ENCODE measurements at places on chromosomes 2 and 18.

- DNase-seq: no peak
These were observed 54.4 kb upstream of the CCDC68 start for GRCh38 chr18:55013685-55014084.

- DNase-seq: peak; percentile 77
These were observed 3.6 kb downstream of the IGFBP2 start for GRCh38 chr2:216636551-216637450.

DNA sequence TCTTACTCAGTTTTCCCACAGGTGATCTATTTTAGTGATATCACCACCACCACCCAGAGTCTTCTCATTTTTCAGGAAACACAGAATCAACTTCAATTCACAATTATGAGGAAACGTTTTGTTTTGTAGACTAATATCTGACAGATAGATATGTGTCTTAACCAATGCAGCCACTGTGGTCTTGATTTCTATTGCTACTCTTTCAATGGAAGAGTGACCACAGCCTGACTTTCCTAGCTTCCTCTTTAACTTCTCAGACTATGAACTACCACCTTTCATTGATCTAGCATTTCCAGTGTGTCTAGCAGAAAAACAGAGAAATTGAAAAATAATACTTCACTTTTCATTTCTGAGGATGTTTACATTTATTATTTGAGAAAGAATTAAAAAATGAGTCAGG, 20.5 kb downstream of the ADAM17 start:
- no peak for DNase-seq

- no peak for DNase-seq
These were observed 4.4 kb upstream of the SEMA4C start for GRCh38 chr2:96874198-96874831.

- no peak for DNase-seq
These were observed 26.0 kb upstream of the UBE2F start for GRCh38 chr2:237940828-237941227.

GRCh38 chr2:207504513-207505170, 25.1 kb upstream of the CREB1 start:
- peak; percentile 82 for DNase-seq

GRCh38 chr2:101609433-101609832, 88.1 kb upstream of the MAP4K4 start:
- no peak for DNase-seq

- DNase-seq: no peak
These were observed 268.6 kb downstream of the EIPR1 start for GRCh38 chr2:3108710-3109702.

GRCh38 chr2:131827481-131828163, 299.9 kb downstream of the CCDC74A start:
- no peak for DNase-seq

DNA sequence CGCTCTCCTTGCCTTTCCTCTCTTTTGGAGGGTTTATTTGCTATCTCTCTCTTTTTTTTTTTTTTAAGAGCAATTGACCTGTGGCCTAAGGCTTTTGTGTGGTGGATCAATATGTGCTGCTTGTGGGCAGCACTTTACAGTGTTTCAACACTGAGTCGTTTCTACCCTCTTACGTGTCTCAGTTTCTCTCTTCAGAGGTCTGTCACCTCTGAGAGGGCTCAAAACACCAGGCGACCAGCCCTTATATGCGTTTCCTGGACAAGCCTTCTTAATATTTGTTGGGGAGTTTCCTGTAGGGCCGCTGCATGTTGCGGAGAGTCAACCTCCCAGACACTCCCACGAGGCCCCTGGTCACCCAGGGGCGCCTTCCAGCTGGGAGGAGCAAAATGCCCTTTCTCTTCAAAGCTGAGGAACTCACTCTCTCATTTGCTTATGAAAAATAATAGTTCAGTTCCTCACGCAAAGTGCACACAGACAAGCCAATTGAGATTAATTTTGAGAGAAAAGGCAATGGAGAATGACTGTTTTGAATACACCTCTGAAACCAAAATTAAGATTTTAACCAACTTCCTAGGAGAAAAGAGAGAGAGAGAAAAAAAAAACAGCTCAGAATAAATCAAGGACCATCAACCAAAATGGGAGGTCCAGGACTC, 96.3 kb upstream of the B3GNT2 start:
- DNase-seq: no peak

DNA sequence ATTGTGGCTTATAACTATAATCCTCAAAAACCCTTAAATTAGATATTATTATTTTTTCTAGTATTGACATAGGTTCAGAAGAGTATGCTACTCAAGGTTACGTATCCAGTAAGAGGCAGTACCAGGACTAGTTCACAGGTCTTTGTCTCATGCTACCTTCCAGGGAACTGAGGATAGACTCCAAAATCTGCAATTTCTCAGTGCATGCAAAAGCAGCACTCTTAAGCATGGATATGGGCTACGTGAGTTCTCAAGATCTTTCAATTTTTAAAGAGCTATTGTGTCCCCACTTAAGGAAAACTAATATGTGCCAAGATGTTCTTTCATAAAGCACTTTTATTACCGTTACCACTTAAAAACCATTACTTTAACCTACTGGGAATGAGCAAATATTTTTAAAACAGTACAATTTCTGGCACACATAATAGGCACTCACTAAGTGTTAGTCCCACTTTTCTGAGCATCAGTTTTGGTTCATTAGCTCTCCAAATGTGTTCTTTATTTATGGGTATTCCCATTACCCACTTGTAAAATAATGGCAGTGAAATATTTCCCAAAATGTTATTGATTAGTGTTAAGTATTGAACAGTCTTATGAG, 113.8 kb upstream of the TTN start:
- no peak for DNase-seq

- DNase-seq: no peak
These were observed 101.0 kb upstream of the CTDP1 start for GRCh38 chr18:79578396-79579260.

DNA sequence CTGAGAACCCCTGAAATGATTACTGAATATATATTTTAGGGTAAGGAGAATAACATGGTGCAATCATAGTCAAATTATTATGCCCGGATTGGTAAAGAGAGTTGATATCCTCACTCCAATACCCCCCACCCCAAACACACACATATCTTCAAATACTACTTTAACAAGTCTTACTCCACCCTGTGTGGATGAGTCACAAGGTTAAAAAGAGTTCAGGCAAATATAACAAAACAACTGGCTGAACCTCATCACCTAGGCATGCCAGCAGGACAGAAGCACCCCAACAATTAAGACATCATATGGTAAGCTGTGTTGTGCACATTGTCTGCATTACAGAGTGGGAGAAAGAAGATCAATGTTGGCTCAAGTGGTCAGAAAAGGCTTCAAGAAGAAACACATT, 857.4 kb downstream of the TDRD15 start:
- peak; percentile 4 for DNase-seq
